ENCODE measurements at places on chromosomes 3 and 15.

DNA sequence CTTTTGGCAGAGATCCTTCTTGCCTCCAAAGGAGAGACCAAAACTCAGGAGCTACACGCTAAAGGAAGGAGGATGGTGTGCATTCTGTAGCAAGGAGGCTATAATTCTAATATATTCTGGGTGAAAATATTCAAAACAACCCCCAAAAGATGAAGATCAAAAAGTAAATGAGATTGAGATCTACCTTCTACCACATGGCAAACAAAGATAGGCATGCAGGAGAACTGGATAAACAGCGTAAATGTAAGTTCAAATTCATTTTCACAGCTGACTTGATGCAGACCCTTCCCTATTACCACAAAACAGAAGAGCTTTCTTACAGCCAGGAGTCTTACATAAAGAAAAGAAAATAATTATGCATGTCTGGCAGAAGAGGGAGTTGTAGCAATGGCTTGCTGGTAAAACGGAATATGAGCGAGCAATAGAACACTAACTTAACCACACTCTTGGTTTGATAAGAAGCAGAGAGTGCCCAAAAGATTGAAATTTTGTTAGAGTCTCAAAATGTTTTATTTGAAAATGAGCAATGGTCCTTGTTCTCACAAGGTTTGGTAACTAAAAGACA is 272.7 kb downstream of the MECOM start:
- no peak for DNase-seq

- no peak for DNase-seq
Observed at GRCh38 chr3:72951259-72951722, 45.3 kb upstream of the PPP4R2 start.

DNA sequence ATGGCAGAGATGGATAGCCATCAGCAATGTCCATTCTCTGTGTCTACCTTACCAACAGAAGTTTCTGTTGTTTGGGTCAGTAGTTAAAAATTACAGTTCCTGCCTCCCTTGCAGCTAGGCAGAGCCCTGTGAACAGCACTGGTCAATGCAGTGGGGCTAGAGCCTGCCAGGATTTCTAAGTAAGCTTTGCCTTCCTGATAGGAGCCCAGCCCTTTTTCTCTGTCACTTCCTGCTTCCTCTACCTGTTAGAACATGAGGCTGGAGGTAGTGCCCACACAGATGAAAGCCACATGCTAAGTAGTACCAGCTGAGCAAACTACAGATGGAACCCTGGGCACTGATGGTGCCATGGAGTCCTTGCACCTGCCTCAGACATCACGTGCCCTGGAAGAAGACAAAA is 45.0 kb downstream of the MGLL start:
- no peak for DNase-seq

GRCh38 chr3:34140616-34141015 is 342.2 kb downstream of the PDCD6IP start:
- DNase-seq: no peak

GRCh38 chr3:72418244-72418643 is 430.0 kb downstream of the SHQ1 start:
- DNase-seq: no peak

DNA sequence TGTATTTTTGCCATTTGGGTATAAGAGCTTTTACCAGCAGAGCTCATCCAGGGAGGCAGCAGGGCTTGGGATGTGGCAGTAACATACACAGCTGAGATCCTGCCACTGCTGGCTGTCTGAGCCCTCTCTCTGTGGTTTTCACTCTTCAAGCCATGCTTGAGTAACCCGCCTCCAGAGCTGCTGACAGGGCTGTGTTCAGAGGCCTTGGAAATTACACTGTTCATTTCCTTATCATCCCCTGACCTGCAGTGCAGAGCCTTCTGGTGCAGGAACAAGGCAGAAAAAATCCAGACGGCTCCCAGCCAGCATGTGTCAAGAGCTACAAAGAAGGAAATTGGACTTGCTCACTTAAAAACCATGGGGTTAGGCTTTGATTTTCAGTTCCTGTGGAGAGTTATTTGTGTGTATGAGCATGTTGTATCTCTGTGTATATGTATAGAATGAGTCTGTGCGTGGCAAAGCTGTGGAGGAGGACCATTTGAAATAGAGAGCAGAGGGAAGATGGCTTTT is 47.0 kb downstream of the ZNF609 start:
- DNase-seq: peak; percentile 7

- no peak for DNase-seq
Observed at GRCh38 chr15:55977231-55977630, 16.2 kb downstream of the NEDD4 start.

DNA sequence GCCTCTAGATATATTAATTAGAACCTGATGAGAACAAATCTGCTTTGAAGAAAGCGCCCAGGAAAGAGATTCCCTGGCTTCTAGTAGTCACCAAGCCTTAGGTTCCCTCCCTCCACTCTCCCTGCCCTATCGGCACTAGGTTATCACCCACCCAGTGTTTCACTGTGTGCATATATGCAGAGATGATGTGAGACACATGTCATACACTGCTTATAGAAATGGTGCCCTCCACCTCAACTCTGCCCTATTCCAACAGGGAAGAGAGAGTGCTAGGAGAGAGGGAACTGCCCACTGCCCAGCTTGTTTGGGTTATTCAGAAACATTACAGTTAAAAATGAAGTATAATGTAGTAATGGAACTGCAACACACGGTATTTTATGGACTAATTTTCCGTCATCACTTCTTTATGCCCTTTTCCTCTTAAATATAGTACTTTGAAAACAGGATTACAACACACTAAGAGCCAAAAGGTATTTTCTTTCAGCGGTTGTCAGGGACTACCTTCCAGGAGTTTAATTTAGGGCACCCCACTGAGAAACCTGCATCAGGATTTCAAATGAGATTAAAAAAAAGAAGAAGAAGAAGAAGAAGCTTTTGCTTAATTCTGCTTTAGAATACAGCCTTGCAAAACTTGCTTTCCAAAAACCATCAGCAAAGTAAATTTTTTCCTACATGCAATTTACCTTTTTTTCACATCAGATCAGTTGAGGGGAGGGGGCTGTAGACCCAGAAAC is 55.3 kb downstream of the MEIS2 start:
- DNase-seq: no peak

DNA sequence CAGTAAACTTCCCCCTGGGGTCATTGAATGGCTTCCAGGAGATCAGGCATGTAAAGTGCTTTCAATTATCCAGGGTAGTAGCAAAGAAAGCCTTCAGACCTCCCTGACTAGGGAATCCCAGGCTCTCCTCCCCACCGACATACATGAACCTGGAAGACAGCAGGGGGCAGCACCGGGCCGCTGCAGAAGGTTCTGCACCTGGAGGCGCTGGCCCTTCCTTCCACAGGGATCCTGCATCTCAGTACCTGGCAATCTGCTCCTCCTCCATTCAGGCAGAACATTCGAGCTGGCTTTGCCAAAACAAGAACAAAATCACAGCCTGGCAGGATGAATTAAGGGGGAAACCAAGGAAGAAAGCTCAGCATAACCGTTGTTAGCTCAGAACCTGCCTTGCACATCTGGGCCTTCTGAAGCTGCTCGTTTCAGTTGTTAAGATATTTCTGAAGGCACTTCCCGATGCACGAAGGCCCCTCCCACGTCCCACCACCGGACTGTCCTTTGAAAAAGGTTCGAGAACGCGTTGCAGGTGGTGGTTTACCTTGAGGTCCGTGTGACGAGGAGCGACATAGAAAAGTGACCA is 237.7 kb downstream of the SLCO3A1 start:
- DNase-seq: peak; percentile 17

- no peak for DNase-seq
Observed at GRCh38 chr3:136249593-136249992, 547 bp upstream of the PCCB start.

GRCh38 chr3:102492300-102492699 is 57.5 kb downstream of the ZPLD1 start:
- no peak for DNase-seq

GRCh38 chr3:74000725-74001124 is 376.0 kb upstream of the PDZRN3 start:
- DNase-seq: no peak

GRCh38 chr3:34248352-34248751 is 449.9 kb downstream of the PDCD6IP start:
- no peak for DNase-seq

GRCh38 chr3:114634635-114635034 is 340.8 kb downstream of the TIGIT start:
- no peak for DNase-seq

DNA sequence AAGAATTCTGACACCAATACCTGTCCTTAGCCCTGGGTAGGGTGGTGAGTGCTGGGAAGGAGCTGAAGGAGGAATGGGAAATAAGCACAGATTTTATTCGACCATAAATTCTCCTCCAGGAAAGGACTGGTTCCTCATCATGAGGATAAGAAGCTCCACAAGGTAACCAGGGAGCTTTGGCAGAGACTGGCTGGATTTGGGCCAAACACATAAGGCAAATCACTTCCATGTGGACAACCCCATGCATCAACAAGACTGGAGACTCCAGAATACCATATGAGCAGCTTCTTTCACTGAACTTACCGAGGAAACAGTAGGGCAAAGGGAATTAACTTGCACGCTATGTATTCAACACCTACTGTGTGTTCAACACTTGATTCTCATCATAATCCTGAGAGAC is 312.5 kb downstream of the NTRK3 start:
- DNase-seq: no peak

- DNase-seq: no peak
Observed at GRCh38 chr3:152271501-152272236, 2.9 kb downstream of the MBNL1 start.

GRCh38 chr3:171615686-171616085 is 155.5 kb upstream of the TNIK start:
- DNase-seq: no peak

- no peak for DNase-seq
Observed at GRCh38 chr15:66751579-66751978, 49.5 kb downstream of the SMAD6 start.

- DNase-seq: no peak
Observed at GRCh38 chr3:50381383-50381782, 22.1 kb upstream of the TMEM115 start.

DNA sequence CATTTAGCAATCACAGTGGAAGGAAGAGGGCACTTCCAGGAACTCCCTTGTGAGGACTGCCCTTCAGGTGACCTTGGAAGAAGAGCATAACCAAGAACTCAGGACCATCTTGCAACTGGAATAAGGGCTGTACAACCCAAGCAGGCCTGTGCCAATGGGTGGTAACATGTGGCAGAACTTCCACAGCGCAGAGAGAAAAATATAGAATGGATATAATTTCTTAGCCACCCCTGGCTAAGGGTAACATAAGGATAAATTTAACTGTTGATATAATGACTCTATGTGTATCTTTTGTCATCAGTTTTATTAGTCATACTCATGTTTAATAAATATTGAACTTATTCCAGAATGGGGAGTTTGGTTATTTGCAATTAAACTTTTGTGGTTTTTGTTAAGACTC is 13.4 kb upstream of the MFSD1 start:
- DNase-seq: no peak

DNA sequence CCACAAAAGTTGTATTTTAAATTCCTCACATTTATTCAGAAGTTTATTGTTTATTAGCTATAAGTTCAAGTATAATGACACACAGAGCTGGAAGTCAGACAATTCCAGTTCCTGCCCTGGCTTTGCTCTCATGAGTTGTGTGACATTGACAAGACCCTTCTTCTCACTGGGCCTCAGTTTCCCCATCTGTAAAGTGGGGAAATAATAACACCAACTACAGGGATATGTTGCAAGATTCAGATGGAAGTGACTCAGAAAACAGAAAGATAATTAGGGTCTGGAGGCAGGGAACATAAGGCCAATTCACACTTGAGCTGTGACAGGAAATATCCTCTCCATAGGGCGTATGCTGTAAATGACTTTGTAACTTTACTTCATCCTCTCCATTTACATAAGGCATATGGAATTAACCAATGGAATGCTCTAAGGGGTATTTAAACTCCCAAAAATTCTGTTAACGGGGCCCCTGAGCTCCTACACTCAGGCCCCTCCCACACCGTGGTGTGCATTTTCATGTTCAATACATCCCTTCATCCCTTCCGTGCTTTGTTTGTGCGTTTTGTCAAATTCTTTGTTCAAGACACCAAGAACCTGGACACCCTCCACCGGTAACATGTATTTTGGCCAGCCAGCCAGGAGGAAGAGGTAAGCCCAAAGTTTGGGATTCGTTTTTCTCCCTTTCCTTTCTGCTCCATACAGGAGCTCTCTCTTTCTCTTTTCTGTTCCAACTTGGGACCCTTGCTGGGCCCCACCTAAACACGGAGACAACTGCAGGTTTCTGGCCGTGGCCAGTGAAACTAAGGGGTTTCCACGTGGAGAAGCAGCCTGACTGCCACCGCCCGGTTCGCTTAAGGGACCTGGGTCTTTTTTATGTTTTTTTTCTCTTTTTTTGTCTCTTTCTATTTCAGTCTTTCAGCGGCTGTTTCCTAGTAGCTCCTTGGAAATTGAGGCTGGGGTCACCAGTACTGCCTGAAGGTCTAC is 16.9 kb downstream of the CYP11A1 start:
- no peak for DNase-seq

GRCh38 chr3:20105513-20106280 is 65.5 kb downstream of the KAT2B start:
- DNase-seq: no peak

- DNase-seq: no peak
Observed at GRCh38 chr15:81093961-81094360, 40.1 kb upstream of the CFAP161 start.

- no peak for DNase-seq
Observed at GRCh38 chr3:197201791-197202452, 96.5 kb downstream of the DLG1 start.

DNA sequence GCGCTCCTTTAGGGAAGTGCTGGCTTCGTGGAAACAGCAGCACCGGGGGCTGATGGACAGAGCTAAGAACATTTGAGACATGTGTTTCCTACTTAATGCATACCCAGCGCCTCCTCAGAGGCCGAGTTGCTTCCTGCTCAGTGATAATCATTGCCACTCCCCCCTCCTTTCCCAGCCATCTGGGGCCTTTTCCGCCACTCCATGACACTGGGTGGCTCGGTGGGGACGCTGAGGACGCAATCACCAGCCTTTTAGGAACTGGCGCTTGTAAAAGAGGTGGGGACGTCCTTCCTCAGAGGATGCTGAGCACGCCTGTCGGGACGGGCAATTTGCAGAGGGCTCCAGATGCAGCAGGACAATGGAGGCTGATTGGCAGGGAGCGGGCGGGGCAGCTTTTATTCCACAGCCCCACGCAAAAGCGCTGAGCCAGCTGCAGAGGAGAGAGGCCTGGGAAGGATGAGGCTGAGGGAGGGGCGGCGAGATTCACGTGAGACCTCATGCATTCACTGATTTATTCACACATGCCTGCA is 22.2 kb upstream of the IQSEC1 start:
- DNase-seq: no peak

- no peak for DNase-seq
Observed at GRCh38 chr3:28971156-28971555, 309.7 kb upstream of the RBMS3 start.

GRCh38 chr3:46844881-46845312 is 18.3 kb downstream of the MYL3 start:
- no peak for DNase-seq

- no peak for DNase-seq
Observed at GRCh38 chr3:197468866-197469382, 86.8 kb downstream of the BDH1 start.

DNA sequence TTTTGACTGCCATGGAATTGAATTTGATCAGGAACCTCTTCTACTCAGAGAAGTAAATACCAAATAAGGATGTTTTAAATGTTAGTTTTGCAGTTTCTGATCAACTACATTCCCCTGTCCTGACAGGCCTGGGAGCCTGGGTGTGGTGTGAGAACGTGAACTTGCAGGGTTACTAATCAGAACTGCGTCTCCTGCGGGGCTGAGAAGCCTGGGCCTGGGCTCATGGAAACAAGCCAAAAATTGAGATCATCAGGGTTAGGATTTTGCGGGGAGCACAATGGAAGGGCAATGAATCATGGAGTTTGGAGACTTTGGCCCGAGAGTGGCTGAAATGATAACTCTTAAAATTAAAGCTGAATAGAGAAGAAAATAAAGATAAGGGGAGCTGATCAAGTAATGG is 47.8 kb upstream of the C3orf70 start:
- no peak for DNase-seq
